ENCODE measurements at places on chromosomes 6 and 20. TPM values are rescaled to one million over a fixed set of nuclear protein-coding genes. Genes with fewer than 3 reads are reported as not detected.

Gene PROKR2
- total RNA-seq = not detected

DNA sequence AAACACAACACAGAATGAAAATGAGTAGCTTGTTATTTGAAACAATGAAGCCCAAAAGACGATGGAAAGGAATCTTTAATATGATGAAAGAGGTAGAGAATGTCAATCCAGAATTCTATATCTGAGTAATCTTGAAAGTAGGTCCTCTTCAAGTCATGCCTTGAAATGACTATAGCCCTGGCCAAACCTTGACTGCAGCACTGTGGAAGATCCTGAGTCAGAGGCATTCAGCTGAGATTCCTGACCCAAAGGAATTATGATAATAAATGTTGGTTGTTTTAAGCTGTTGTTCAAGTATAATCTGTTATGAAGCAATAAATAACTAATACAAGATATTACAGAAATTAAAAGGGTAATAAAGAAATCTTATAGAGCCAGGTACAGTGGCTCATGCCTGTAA lies 64.8 kb downstream of the IBTK start:
- no peak for DNase-seq

GRCh38 chr20:54681869-54682268 lies 206.5 kb downstream of the DOK5 start:
- no peak for DNase-seq

Gene PRPH2
- total RNA-seq = not detected

Gene TUBB1
- 0.09 TPM for total RNA-seq

- DNase-seq = no peak
Measured at GRCh38 chr6:12069891-12070529, 57.9 kb downstream of the HIVEP1 start.

GRCh38 chr6:5744497-5744896 lies 262.2 kb downstream of the NRN1 start:
- DNase-seq = no peak

DNA sequence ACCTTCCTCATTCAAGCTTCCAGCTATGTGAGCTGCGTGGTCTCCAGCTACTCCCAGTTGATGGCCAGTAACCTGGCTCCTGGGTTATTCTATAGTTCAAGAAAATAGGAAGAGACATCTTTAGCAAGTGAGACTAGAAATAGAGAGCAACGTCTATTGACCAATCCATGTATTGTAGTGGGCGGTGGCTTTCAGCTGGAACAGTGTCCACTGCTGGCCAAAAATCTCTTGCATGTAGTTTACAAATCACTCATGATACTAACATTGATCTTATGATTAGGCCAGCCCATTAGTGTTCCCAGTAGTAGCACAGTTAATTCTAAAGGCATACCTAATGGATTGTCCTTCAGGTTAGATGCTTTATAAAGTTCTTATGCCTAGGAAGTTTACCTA lies 58.9 kb upstream of the SCP2D1 start:
- DNase-seq = no peak

GRCh38 chr6:134003542-134003951 lies 48.9 kb downstream of the SLC2A12 start:
- DNase-seq = no peak
